A673 (cell line): ENCODE measurements at places on chromosomes 1 and 21. TPM values are rescaled to one million over a fixed set of nuclear protein-coding genes. Genes with fewer than 3 reads are reported as not detected.

DNA sequence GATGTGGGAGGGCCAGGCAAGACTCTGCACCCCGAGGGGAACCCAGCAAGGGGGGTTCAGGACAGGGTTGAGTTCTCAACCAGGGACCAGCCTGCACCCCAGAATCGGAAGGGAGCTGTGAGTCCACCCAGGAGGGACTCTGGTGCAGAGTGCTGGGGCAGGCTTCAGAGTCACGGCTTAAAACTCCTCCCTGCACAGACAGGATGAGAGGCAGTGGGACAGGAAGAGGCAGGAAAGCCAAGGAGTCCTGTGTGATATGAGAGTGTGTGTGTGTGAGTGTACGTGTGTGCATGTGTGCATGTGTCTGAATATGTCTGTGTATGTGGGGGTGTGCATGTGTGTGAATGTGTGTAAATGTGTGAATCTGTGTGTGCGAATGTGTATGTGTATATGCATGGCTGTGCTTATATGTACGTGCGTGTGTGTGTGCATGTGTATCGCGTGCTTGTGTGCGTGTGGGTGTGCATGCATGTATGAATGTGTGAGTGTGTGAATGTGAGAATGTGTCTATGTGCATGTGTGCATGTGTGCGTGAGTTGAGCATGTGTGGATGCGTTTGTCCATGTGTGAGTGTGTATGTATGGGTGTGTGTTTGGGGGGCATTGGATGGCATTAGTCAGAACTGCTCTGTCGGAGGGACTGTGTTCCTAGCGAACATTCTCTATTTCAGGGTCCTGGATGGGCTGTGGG is 52.2 kb downstream of the UMODL1 start:
- no peak for DNase-seq
- no peaks in the 10 kb centered on the region for H3K27me3 ChIP-seq
- H3K36me3 ChIP-seq: no peaks in the 10 kb centered on the region
- H3K4me1 ChIP-seq: no peaks in the 10 kb centered on the region
- H3K27ac ChIP-seq: no peak overlapping the region
- no peak overlapping the region for H3K4me3 ChIP-seq

GRCh38 chr1:160685266-160685665 is 26.4 kb downstream of the CD48 start:
- H3K27ac ChIP-seq: no peak overlapping the region
- no peak overlapping the region for H3K4me3 ChIP-seq

- no peak overlapping the region for H3K4me3 ChIP-seq
- DNase-seq: no peak
- no peaks in the 10 kb centered on the region for H3K4me1 ChIP-seq
- no peak overlapping the region for H3K27ac ChIP-seq
Measured at GRCh38 chr1:6535214-6535613, 19.1 kb downstream of the NOL9 start.

ELAVL4 gene
- total RNA-seq: not detected in 2 replicates

DNA sequence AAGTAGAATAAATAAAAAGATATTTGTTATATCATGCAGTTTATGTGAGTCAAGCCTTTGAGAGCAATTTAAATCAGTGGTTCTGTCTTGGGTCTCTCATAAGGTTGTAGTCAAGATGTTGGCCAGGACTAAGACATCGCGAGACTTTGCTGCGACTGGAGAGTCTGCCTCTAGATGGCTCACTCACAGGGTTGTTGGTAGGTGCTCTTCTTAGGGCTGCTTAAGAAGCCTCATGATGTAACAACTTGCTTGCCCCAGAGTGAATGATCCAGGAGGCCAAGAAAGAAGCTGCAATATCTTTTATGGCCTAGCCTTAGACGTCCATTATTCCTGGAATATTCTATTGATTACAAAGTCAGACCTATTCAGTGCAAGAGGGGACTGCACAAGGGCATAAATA is 73.1 kb upstream of the CACHD1 start:
- no peak overlapping the region for H3K27ac ChIP-seq
- H3K36me3 ChIP-seq: no peaks in the 10 kb centered on the region
- H3K4me3 ChIP-seq: no peak overlapping the region
- no peaks in the 10 kb centered on the region for H3K27me3 ChIP-seq

GLIS1 gene
- 0.13 and 0.24 TPM in 2 replicates for total RNA-seq

MFSD2A gene
- total RNA-seq: 6.8 and 7.4 TPM in 2 replicates

TMEM54 gene
- total RNA-seq: 3.2 and 4.8 TPM in 2 replicates

PTCH2 gene
- total RNA-seq: 2.3 and 3.2 TPM in 2 replicates

SIK1 gene
- 0.98 and 4.2 TPM in 2 replicates for total RNA-seq

- H3K27me3 ChIP-seq: no peaks in the 10 kb centered on the region
- DNase-seq: no peak
- no peak overlapping the region for H3K27ac ChIP-seq
- no peak overlapping the region for H3K4me3 ChIP-seq
Measured at GRCh38 chr1:47809301-47810084, 187.7 kb downstream of the TRABD2B start.

GRCh38 chr1:8866173-8866791 is 12.2 kb downstream of the ENO1 start:
- no peak for DNase-seq
- no peak overlapping the region for H3K27ac ChIP-seq
- peaks cover 99% of the 10 kb centered on the region for H3K36me3 ChIP-seq
- peaks cover 3% of the 10 kb centered on the region for H3K4me1 ChIP-seq

TMIGD3 gene
- not detected in 2 replicates for total RNA-seq

GRCh38 chr1:24717887-24718650 is 27.2 kb upstream of the CLIC4 start:
- H3K36me3 ChIP-seq: no peaks in the 10 kb centered on the region
- no peak overlapping the region for H3K27ac ChIP-seq
- H3K4me1 ChIP-seq: no peaks in the 10 kb centered on the region
- no peak for DNase-seq

- no peaks in the 10 kb centered on the region for H3K36me3 ChIP-seq
- no peak for DNase-seq
- no peak overlapping the region for H3K27ac ChIP-seq
Measured at GRCh38 chr1:60130703-60131102, 57.1 kb upstream of the C1orf87 start.

DNA sequence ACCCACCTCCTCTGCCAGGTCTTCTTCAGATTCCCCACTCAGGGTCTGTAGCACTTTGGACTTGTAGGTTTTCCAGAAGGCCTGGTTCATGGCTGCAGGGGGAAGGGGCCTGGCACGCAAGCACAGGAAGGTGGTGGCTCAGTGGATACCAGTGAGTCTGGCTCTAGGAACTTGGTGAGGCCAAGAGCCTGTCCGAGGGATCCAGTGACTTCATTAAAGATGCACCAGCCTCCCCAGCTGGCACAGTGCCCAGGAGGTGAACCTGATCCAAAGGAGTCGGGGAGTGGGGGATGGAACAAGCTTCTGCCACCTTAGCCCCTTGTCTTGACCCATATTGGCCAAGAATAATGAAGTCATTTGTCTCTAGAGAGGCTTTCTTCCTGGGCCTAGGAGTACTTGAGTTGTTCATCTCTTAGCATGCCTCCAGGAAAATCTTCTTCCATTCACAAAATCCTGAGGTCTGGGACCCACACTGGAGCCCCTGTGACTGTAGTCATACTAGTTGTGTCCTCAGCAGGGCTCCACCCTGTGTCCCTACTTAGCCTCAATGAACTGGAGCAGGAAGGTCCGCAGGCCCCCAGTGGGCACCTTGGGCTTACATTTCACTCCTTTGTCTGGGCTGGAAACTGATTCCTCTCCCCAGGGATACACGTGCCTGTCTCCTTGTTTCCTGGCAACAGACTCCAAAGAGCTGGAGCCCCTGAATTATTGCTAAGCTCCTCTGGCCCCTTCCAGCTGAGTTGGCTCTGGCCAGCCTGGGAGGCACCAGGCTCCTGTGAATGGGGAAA is at the start of gene C1orf232:
C1orf232 (minus strand) TSS at position 554 of the 788 bp plus-strand sequence; CDS start at position 90, 464 bp downstream.
- H3K27me3 ChIP-seq: no peaks in the 10 kb centered on the region
- peaks cover 4% of the 10 kb centered on the region for H3K36me3 ChIP-seq
- peak within 1 kb of the TSS; percentile 94 for H3K27ac ChIP-seq

- DNase-seq: no peak
- H3K27ac ChIP-seq: no peak overlapping the region
- no peaks in the 10 kb centered on the region for H3K4me1 ChIP-seq
Measured at GRCh38 chr21:26936641-26937040, 30.2 kb downstream of the ADAMTS5 start.

CASQ1 gene
- total RNA-seq: not detected in 2 replicates

CLCA2 gene
- not detected in 2 replicates for total RNA-seq

DNA sequence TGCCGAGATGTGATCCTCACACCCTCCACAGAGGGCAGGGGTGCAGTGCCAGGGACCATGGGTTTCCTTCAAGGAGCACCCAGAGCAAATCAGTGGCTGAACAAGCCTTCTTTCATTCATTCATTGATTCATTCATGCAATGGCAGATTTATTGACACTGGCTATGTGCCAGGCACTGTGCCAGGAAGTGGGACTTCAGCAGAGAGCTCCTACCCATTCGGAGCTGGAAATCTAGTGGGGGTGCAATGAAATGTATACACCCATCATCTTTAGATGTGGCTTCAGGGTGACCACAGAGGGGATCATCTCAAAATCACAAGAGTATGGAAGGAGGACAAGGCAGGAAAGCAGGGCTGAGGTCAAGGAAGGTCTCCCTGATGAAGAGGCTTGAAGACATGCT is 18.9 kb downstream of the SLC6A9 start:
- no peak overlapping the region for H3K27ac ChIP-seq
- H3K36me3 ChIP-seq: no peaks in the 10 kb centered on the region
- DNase-seq: peak; percentile 50
- peaks cover 15% of the 10 kb centered on the region for H3K4me1 ChIP-seq
- H3K4me3 ChIP-seq: no peak overlapping the region

DNA sequence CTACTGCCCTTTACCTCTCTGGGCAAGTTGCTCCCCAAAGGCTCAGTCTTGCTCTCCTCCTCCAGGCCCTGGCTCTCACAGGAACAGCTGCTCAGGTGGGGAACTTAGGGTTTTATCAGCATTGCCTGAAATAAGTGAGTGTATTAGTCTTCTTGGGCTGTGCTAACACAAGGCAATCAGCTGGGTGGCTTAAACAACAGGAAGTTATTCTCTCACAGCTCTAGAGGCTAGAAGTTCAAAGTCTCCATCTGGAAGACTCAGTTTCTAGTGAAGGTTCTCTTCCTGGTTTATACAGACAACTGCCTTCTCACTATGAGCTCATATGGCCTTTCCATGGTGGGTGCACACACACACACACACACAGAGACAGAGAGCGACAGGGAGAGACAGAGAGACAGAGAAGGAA is 2.8 kb upstream of the CD1C start:
- H3K4me1 ChIP-seq: no peaks in the 10 kb centered on the region
- no peak overlapping the region for H3K4me3 ChIP-seq
- H3K36me3 ChIP-seq: no peaks in the 10 kb centered on the region
- no peak overlapping the region for H3K27ac ChIP-seq
- H3K27me3 ChIP-seq: peaks cover 58% of the 10 kb centered on the region

DNA sequence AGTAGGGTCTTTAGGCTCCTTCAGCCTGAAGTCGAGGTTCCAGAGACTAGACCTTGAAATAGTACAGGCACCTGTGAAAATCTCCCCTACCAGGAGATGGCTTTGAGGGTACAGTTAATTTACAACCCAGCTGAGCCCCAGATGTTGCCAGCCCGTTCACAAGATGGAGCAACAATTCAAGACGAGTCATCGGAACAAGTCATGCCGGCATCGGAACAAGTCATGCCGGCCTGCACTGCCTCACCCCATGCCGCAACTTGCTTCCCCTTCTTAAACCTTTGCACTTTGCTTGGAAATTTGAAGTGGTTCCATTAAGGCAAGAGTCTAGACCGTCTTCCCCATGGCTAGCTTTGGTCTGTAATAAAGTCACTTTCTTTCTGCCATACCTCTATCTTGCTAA is 16.0 kb downstream of the HHAT start:
- DNase-seq: peak; percentile 10
- no peak overlapping the region for H3K4me3 ChIP-seq
- no peak overlapping the region for H3K27ac ChIP-seq
- H3K36me3 ChIP-seq: no peaks in the 10 kb centered on the region
- H3K27me3 ChIP-seq: no peaks in the 10 kb centered on the region
- H3K4me1 ChIP-seq: peaks cover 23% of the 10 kb centered on the region

PTPRF gene
- 110 and 118 TPM in 2 replicates for total RNA-seq

C1orf105 gene
- total RNA-seq: not detected in 2 replicates

- H3K4me3 ChIP-seq: no peak overlapping the region
- H3K27ac ChIP-seq: no peak overlapping the region
- DNase-seq: no peak
- no peaks in the 10 kb centered on the region for H3K4me1 ChIP-seq
Measured at GRCh38 chr1:235246022-235246948, 81.7 kb downstream of the ARID4B start.

B4GALT2 gene
- 71.5 and 76.4 TPM in 2 replicates for total RNA-seq

ZNF669 gene
- total RNA-seq: 10.3 and 13.3 TPM in 2 replicates

DNA sequence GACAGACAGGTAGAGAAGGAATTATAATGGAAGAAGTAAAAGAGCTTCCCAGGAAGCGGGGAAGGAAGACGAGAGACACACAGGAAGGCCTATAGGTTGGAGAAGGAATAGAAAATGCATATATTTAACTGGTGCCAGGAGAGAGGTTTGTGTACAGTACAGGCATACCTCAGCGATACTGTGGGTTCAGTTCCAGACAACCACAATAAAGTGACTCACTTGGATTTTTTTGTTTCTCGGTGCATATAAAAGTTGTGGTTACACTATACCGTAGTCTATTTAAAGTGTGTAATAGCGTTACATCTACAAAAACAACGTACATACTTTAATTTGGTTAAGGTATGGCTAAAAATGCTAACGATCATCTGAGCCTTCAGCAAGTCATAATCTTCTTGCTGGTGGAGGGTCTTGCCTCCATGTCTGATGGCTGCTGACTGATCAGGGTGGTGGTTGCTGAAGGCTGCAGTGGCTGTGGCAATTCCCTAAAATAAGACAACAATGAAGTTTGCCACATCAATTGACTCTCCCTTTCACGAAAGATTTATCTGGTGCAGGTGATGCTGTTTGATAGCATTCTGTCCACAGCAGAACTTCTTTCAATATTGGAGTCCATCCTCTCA is 16.0 kb downstream of the YARS1 start:
- H3K4me3 ChIP-seq: no peak overlapping the region
- DNase-seq: no peak
- no peak overlapping the region for H3K27ac ChIP-seq
- no peaks in the 10 kb centered on the region for H3K27me3 ChIP-seq

DNA sequence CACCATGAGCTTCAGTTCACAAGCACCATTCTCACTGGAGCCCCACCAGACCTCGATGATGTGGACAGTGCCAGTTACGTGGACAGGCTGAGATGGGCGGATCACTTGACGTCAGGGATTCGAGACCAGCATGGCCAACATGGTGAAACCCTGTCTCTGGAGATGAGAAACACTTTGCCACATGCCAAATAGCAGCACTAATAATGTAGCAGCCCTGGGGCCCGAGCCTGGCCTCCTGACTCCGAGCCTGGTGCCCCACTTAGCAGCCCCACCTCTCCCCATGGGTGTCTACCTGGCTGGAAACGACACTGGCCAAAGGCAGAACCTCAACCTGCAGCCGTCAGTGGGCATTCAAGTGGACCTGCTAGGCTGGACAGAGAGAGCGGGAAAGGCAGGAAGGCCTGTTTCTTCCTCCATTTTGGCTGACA is 129.1 kb downstream of the TOMM20 start:
- no peak for DNase-seq
- no peaks in the 10 kb centered on the region for H3K4me1 ChIP-seq
- H3K36me3 ChIP-seq: no peaks in the 10 kb centered on the region
- no peak overlapping the region for H3K4me3 ChIP-seq

- H3K27ac ChIP-seq: peak overlapping the region; percentile 19
- peaks cover 13% of the 10 kb centered on the region for H3K36me3 ChIP-seq
- no peak overlapping the region for H3K4me3 ChIP-seq
- H3K27me3 ChIP-seq: no peaks in the 10 kb centered on the region
- no peak for DNase-seq
- peaks cover 11% of the 10 kb centered on the region for H3K4me1 ChIP-seq
Measured at GRCh38 chr21:46503922-46504550, 45.3 kb downstream of the DIP2A start.

GJB3 gene
- total RNA-seq: not detected in 2 replicates
